ENCODE measurements at places on chromosomes 5 and 9.

DNA sequence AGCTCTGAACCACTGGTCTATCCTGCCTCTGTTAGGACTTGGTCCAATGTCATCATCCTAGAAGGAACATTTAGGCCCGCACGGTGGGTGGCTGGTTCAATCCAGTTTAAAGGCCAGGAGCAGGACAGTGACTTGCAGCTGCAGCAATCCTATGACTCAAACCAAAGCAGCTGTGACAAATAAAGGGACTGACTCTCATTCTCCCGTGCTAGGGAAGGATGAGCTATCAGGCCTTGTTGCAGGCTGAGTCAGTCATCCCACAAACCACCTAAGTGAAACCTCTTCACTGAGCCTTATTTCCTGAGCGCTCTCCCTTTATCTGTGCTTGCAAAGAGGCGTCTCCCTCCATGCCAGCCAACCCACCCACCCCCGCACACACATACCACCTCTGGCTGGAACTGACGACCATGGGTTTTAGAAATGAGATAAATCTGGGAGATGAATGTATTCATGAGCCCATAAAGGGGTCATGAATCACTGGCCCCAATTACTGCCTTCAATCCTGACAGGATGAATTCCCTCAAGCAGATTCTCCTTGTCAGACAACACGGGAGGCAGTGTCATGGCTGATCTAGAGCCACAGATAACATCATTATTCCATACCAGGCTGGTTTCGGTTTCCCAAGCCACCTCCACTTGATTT lies 93.4 kb downstream of the KCNIP1 start:
- DNase-seq = peak; percentile 41

DNA sequence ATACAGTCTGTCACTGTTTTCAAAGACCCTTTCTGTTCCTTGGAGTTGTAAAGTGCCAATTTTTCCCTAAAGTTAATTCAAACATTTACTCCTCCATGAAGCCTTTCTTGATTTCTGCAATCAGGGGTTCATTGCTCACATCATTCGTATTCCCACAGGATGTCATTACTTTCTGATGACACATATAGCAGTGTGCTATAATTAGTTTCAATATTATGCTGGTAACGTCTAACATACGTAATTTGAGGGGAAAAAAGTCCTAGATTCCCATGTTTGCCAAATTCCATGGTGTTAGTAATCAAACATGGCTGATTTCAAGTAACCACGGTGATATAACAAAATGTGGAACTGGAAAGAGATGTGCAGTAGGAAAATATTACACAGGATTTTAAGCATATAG lies 468.2 kb upstream of the MEF2C start:
- DNase-seq = no peak

DNA sequence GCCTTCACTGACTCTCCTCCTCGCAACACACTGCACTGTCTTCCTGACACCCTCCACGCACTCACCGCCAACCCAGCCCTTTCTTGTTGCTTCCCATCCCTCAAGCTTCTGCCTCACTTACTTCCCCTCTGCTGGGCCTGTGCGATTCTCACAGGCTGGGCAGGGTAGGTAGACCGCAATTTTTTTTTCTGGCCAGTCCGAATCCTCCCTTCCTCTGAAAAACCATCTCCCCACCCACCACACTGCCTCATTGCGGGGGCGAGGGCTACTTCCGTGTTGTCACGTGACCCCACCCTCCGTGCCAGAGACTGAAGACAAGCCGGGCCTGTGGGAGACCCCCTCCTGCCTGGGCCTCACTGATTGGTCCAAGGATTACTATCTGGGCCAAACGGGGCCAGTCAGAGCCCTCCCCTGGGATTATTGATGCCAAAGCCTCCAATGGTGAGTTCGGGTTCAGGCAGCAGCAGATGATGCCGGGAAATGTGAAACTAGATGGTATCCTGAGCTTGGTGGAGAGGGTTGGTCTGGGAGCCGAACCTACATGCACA lies 73.1 kb downstream of the STK10 start:
- DNase-seq = no peak

DNA sequence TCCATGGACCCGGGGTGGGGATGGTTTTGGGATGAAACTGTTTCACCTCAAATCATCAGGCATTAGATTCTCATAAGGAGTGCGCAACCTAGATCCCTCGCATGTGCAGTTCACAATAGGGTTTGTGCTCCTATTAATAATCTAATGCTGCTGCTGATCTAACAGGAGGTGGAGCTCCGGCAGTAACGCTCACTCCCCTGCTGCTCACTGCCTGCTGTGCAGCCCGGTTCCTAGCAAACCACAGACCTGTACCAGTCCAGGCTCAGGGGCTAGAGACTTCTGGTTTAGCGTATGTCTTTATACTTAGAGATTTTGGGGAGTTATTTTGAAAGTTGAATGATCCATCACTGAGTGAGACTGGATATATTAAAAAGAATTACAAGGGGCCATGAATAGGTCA lies 50.2 kb downstream of the RICTOR start:
- no peak for DNase-seq

DNA sequence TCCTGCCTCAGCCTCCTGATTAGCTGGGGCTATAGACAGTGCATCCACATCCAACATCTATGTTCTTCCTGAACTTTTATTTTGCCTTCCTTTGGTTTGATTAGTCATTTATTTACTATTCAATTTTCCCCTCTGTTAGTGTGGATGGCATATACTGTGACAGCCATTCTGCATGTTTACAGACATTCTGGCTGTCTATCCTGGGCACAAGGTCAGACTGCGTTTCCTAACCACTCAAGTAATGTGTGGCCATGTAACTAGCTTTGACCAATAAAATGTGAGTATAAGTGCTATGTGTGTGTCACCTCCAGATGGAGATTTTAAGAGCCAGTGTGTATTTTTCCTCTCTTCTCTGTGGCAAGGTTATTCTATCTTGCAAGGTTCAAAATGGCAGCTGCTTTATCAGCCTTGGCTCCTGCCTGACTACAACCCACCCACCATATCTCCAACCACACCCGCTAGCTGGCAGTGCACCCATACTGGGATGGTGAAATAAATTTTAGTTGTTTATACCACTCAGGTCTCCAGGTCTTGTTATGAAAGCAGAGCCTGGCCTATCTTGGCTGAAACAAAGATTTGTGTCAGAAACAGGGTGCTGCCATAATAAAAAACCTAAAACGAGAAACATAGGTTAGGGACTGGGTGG lies 32.2 kb downstream of the PDE6A start:
- no peak for DNase-seq

- DNase-seq = no peak
Measured at GRCh38 chr9:6552033-6552432, 93.5 kb downstream of the GLDC start.

DNA sequence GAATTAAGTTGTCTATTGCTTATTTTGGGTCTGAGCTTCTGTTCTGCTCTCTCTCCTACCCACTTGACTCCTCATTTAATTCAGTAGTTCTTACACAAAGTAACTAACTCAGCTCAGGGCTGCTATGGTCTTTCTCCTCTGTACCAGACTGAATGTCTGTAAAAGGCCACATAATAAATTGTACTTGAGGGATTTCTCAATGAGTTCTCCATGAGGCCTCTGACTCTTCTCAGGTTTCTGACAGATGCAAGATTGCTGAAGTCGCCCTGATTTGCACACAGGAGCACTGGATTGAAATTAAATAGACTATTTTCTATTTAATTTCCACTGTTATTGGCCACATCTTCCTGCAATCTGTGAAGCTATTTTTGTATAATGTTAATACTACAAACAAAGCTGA lies 2.9 kb downstream of the IQGAP2 start:
- DNase-seq = no peak

DNA sequence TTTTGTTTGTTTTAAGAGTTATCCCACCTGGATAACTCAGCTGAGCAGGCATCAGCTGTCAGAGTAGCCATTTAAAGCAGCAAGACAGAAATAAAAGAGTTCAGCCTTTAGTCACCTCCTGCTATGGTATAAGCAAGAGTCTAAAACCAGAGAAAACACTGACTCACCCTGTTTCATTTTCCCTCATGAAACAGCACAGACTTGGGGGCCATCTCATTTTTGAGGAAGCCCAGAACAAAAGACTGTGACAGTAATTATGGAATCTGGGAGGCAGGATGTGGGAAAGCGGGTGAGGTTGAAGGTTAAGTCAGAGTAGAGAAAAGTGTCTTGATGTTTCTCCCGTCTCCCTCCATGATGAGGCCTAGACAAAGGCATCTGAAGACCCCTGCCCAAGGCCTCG lies 90.2 kb upstream of the FAM174A start:
- DNase-seq = no peak

- no peak for DNase-seq
Measured at GRCh38 chr9:116945817-116946216, 258.7 kb downstream of the TRIM32 start.

GRCh38 chr5:65707663-65708062 lies 14.2 kb downstream of the SGTB start:
- DNase-seq = no peak

DNA sequence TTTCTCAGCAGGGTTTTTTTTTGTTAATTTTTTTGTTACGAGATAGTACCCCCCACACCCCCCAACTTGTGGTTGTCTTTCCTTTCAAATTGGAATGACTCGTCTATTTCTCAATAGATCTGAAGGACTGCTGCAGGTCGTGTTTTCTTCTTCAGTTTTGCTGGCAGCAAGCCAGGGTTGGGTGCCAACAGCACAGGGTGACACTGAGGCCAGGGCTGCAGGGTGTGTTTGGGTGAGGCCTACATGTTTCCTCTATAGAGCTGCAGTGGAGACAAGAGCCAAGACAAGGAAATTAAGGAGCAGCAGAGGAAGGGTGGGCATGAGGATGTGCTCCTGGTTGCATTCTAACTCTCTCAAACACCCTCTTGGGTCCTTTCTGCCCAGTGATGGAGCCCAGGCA lies 52.2 kb downstream of the NXNL2 start:
- DNase-seq = no peak

DNA sequence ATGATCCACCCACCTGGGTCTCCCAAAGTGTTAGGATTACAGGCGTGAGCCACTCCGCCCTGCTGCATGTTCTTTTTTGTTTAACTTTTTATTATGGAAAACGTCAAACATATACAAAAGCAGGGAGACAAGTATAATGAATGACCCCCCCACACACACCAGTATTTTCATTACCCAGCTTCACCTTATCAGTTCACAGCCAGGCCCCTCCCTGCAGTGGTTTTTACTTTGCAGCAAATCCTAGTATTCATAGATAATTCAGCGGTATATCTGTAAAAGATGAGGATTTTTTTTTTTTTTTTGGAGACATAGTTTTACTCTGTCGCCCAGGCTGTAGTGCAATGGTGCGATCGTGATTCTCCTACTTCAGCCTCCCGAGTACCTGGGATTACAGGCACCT lies 2.3 kb downstream of the POMT1 start:
- no peak for DNase-seq

DNA sequence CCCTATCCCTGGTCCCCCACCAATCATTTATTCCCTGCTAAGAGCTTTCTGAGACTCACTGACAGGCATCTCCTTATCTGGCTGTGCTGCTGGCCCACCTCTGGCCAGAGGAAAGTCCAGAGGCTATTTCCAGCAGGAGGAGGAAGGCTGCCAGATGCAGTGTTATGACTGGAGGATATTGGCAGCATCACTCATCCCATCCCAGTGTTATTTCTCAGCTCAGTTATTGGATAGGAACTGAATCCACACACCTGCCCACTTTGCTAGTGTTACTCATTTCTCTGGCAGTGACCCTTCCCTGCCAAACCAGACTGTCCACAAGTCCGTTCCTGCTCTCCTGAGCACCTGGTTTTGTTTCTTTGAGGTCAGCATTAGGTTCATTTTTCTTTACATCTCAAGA lies 228.2 kb downstream of the GRIA1 start:
- DNase-seq = no peak

DNA sequence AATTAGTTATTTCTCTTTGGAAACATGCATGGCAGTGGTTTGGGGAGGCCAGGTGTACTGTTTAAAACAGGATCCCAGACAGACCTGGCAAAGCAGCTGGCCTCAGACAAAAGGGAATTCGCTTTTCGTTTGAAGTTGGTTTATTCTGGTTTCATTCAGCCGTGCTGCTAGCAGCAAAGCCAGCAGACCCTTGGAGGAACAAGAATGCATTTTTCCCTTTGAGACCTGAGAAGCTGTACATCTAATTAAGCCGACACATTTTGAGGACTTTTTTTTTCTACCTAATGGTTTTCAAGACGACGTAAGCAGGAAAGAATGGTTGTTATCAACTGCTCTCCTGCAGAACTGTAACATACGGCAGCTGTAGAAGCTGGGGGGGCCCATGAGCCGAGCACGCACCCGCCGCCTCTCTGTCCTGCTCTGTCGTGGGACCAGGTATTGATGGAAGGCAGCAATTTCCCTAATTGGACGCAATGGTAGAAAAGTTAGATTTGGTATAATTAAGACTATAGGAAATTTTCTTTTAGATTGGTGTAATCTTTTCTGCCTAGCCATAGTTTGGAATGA lies 13.6 kb downstream of the PLEKHG4B start:
- DNase-seq = no peak

GRCh38 chr9:1049641-1050040 lies 516 bp upstream of the DMRT2 start:
- no peak for DNase-seq

DNA sequence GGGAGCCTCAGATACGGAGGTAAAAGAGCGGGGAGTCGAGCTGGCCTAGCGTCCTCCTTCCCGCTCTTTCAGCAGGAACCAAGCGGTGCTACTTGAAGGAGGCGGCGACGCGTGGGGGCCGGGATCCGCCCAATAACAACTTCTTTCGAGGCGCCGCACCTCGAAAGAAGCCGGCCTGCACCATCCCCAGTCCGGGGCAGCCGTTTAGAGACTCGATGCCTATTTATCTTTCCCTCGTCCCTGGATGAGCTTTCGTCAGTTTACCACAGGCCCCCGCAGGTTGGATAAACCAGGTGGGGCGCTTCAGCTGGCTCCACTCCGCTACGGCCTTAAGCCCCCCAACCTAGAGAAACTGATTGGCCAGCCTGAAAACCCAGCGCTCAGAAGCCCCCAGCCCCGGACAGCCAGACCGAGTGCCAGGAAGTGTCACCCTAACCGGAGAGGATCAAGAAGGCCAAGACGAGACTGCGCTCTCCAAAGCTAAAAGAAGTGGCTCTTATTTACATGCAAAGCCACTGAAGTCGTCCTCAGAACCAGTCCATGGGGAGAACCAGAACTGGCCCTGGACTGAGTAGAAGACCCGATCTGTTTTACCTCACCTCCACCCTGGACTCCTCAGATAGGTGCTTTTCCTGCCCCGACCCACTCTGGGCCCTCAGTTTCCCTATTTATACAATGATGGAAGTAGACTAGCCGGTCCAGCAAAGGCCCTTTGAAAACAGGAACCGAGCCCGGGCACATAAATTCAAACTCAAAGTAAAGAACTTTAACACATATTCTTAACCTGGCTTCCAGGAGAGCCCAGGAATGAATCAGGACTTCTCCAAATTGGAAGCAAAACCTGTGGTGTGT lies 1.4 kb downstream of the HAND1 start:
- DNase-seq = no peak

- no peak for DNase-seq
Measured at GRCh38 chr9:132699956-132700355, 29.7 kb downstream of the GTF3C4 start.
